ENCODE measurements at places on chromosomes 5 and 9. TPM values are rescaled to one million over a fixed set of nuclear protein-coding genes. Genes with fewer than 3 reads are reported as not detected.
A peak's percentile ranks its signal among the peaks of the same experiment; 100 is the strongest.

N4BP3 gene
- total RNA-seq, result 41.6 TPM

FOXD4L6 gene
- total RNA-seq, result not detected

SEPTIN8 gene
- total RNA-seq, result 38.1 TPM

MCCC2 gene
- total RNA-seq, result 65.0 TPM

DNA sequence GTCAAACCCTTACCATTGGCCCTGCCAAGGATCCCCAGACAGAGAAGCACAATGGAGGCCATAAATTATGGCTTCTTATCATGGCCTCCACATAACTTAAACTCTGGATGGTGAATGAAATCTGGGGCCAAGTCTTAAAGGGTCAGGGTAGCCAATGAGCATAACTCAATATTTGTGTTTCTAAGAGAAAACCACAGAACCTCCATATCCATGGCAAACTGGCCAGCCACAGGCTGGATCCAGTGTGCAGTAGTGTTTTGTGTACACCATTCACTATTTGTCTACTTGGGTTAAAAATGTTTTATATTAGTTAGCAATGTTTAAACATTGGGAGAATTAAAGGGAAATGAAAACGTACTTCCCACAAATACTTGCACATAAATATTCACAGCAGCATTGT lies 60.8 kb downstream of the CDO1 start:
- DNase-seq, result no peak
- H3K4me3 ChIP-seq, result no peak overlapping the region
- H3K27me3 ChIP-seq, result no peaks in the 10 kb centered on the region
- peaks cover 11% of the 10 kb centered on the region for H3K4me1 ChIP-seq
- no peak overlapping the region for H3K27ac ChIP-seq

GRCh38 chr9:133754187-133754586 lies 16.0 kb upstream of the SARDH start:
- no peak for DNase-seq
- H3K4me1 ChIP-seq, result peaks cover 12% of the 10 kb centered on the region
- peaks cover 8% of the 10 kb centered on the region for H3K27me3 ChIP-seq
- H3K36me3 ChIP-seq, result peaks cover 6% of the 10 kb centered on the region

DNA sequence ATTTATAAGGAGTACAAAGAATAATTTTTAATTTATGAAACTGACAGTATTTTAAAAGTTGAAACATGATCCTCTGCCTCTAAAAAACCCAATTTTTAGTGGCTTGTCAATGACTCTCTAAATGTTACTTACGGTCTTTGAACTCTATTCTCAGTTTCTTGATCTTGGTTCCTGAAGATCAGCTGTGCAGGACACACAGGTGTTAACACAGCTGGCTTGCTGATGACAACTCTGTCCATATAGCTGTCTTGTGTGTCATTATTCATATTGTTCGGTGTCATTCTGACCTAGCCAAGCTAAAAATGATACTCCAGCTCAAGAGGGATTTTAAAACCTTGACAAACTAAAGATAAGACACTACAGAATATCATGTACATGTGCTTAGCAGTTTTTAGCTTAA lies 314.5 kb downstream of the CCDC171 start:
- no peaks in the 10 kb centered on the region for H3K4me1 ChIP-seq
- no peak for DNase-seq
- no peak overlapping the region for H3K4me3 ChIP-seq
- H3K27ac ChIP-seq, result no peak overlapping the region
- H3K36me3 ChIP-seq, result no peaks in the 10 kb centered on the region

DNA sequence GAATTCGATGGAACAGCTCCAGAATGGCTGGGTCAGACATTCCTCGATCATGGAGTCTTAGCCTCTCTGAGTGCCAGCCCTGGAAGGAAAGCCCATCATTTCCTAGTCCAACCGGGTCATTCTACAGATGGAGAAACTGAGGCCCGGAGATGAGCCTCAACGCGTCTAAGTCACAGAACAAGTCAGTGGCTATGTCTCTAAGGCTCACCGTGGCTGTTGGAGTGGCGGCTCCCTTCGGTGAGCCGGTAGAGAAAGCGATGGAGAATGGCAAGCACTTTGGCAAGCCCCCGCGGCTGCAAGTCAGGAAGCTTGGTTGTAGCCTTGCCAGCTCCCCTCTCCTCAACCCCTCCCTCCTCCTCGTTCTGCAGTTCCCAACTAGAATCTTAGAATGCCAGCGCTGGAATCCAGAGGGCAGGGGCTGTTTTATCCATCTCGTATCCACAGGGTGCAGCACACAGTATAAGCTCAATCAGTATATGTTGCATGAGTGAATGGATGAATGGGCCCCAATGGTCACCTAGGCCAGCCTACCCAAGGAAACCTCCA lies 438 bp upstream of the ARSI start:
- H3K4me3 ChIP-seq, result peak overlapping the region; percentile 88
- DNase-seq, result peak; percentile 40
- peaks cover 17% of the 10 kb centered on the region for H3K27me3 ChIP-seq
- peaks cover 62% of the 10 kb centered on the region for H3K4me1 ChIP-seq
- H3K36me3 ChIP-seq, result no peaks in the 10 kb centered on the region

- H3K27me3 ChIP-seq, result no peaks in the 10 kb centered on the region
- DNase-seq, result no peak
- H3K27ac ChIP-seq, result no peak overlapping the region
- H3K36me3 ChIP-seq, result no peaks in the 10 kb centered on the region
- H3K4me1 ChIP-seq, result no peaks in the 10 kb centered on the region
Observed at GRCh38 chr5:127969002-127969401, 114.6 kb upstream of the SLC12A2 start.

DNA sequence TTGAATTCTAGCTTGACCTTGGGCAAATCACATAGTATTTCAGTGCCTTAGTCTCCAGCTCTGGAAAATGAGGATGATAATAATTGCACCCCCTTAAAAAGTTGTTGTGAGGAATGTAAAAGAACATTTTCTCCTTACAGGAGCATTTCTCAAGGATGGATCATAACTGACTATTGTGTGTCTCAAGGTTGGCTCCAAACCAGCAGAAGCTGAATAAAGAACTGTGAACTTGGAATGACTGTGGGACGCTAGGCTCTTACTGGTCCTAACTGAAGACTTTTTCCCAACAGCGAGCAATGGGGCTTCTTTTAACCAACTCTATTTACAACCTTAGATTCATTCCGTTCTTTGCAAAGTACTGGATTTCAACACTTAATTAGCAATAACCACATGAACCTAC lies 26.2 kb upstream of the GLRX start:
- no peak overlapping the region for H3K27ac ChIP-seq
- H3K4me3 ChIP-seq, result no peak overlapping the region
- peaks cover 2% of the 10 kb centered on the region for H3K4me1 ChIP-seq
- peaks cover 3% of the 10 kb centered on the region for H3K36me3 ChIP-seq
- no peak for DNase-seq
- no peaks in the 10 kb centered on the region for H3K27me3 ChIP-seq

GRCh38 chr9:115127191-115127817 lies 9.3 kb upstream of the TNC start:
- peaks cover 13% of the 10 kb centered on the region for H3K27me3 ChIP-seq
- peaks cover 7% of the 10 kb centered on the region for H3K36me3 ChIP-seq
- H3K27ac ChIP-seq, result no peak overlapping the region
- H3K4me3 ChIP-seq, result no peak overlapping the region
- no peak for DNase-seq

GRCh38 chr5:130400091-130400490 lies 495.8 kb downstream of the CHSY3 start:
- no peaks in the 10 kb centered on the region for H3K36me3 ChIP-seq
- no peaks in the 10 kb centered on the region for H3K27me3 ChIP-seq

DNA sequence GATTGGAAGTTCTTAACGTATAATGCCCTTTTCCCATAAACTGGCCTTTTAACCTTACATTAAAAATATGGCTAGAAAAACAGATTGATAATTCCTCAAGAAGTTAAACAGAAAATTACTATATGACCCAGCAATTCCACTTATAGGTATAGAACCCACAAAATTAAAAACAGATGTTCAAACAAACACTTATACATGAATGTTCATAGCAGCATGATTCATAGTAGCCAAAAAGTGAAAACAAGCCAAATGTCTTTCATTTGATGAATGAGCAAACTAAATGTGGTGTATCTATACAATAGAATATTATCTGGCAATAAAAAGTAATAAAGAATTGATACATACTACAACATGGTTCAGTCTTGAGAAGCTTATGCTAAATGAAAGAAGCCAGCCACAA lies 35.5 kb downstream of the POU5F2 start:
- no peak overlapping the region for H3K27ac ChIP-seq
- no peaks in the 10 kb centered on the region for H3K36me3 ChIP-seq
- DNase-seq, result no peak
- no peak overlapping the region for H3K4me3 ChIP-seq
- no peaks in the 10 kb centered on the region for H3K27me3 ChIP-seq

DNA sequence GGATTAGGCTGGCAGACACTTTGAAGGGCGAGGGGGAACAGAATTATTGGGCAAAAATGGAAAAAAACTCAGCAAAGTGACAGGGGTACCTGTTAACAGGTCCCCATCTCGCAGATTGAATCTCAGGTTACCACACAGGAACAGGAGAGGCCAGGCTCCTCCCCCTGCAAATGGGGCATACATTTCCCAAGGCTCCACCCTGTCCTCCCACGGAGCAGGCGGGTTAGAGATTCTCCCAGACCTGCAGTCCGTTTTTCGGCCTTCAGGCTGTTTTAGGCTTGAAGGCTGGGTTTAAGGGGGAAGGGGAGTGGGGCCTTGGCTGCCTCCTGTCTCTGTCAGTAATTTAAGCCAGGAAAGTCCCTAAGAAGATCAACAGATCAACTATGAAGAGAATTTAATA lies 42.7 kb downstream of the LRRC70 start:
- H3K36me3 ChIP-seq, result 0 out of 2 replicates have a peak, but pooled peaks cover 5% of the 10 kb centered on the region
- no peaks in the 10 kb centered on the region for H3K27me3 ChIP-seq
- H3K4me1 ChIP-seq, result peaks cover 42% of the 10 kb centered on the region
- peak; percentile 82 for DNase-seq
- peak overlapping the region; percentile 33 for H3K4me3 ChIP-seq

- no peak overlapping the region for H3K27ac ChIP-seq
- H3K4me3 ChIP-seq, result no peak overlapping the region
- H3K36me3 ChIP-seq, result no peaks in the 10 kb centered on the region
- no peak for DNase-seq
- peaks cover 8% of the 10 kb centered on the region for H3K4me1 ChIP-seq
Observed at GRCh38 chr9:134962973-134963364, 45.3 kb upstream of the FCN1 start.

Data from WTC11 (cell line).